ENCODE measurements at places on chromosomes 7 and 10.
A peak's percentile ranks its signal among the peaks of the same experiment; 100 is the strongest.

DNA sequence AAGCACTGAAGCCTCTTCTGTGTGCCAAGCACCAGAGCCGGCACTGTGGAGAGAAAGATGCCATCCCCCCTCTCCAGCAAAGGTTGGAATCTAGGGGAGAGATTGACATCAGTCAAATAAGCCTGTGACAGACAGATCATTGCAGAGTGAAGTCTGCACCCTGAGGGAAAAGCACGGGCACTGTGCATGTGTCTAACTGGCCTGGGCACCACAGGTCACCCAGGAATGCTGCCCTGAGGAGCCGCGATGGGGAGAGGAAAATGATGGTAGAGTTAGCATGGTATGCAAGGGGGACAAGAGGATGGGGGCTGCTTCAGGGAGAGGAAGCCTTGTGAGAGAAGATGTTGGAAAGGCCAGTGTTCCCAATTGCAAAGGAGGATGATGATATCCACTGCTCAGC is 261.0 kb downstream of the GRID1 start:
- no peak for DNase-seq

DNA sequence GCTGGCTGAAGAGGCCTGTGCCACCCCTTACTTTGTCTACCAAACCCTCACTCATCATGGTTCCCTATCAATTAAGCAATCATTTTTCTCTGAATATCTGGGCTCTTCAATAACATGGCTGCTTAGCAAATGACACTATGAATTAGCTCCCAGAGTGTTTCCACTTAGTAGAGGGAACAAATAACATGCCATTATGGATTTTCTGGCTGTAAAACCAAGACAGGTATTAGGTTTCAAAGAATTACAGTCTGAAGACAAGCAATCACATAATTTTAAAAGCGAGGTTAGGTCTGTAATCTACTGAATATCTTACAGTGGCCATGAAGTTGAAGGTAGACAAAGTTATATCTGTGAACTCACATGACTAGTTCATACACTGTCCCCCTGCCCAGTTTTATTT is 220.8 kb upstream of the PHYHIPL start:
- no peak for DNase-seq

GRCh38 chr7:82926477-82926876 is 236.2 kb downstream of the PCLO start:
- no peak for DNase-seq

DNA sequence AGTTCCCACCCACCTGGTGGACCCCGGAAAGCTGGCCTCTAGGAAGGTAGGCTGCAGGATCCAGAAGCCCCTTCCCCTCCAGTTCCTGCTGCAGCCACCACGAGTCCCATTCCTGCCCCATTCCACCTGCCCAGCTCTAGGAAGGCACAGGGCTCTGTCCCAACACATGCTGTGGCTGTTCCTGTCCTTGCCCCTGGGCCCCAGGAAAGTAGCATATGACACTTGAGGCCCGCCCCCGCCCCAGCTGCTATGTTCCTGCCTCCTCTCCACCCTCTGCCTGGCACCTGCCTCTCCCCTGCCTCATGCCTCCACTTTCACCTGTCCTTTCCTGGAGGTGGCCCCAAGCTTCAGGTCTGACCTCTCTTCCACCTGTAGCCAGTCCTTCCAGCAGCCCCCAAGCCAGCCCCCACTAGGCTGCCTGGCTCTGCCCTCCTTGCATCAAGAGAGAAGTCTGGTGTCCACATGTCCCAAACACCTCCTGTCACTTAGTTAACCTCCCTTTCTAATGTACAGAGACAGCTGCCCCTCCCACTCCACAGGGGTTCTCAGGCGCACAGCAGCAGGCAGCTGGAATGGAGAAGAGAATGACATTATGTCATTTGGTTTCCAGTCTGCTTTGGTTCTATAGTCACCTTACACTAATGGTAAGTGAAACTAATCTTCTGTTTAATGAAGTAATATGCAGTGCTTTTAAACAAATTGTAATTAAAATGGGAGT is 22.7 kb downstream of the YKT6 start:
- no peak for DNase-seq

- no peak for DNase-seq
These were observed 113.5 kb upstream of the SDK1 start for GRCh38 chr7:3187444-3188040.

GRCh38 chr7:117759950-117760640 is 113.1 kb downstream of the CTTNBP2 start:
- DNase-seq, result no peak

DNA sequence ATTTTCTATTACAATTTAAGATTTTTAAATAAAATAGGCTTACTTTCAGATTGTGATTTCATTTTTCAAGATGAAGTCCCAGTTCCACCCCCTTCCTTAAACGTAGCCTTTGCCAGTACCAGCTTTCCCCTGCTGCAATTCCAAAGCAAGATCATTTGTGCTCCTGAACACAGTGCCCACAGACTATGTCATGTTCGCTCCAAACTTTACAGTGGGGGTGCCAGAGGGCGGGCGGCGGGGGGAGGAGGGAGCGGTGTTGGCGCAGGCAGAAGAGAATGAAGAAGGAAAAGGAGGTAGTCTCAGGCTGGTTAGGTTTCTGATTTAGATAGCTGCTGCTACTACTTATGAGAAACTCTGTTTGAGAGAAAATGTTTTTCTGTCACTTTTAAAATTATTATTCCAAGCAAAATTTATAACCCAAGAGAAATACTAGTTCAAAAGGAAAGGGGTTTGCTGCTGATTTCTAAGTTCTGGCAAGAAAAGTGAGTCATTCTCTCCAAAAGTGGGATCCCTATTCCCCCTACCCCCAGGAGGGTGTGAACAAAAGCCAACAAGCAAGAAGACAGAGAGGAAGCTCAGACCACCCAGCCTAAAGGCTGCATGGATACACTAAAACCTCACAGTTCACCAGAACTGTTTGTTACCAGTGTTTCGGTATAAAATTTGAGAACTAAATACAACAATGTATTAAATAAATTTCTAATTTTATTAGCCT is 109.6 kb downstream of the SRPK2 start:
- no peak for DNase-seq

GRCh38 chr7:112444505-112444904 is 5.8 kb upstream of the IFRD1 start:
- DNase-seq, result no peak

- no peak for DNase-seq
These were observed 36.9 kb downstream of the ENTPD1 start for GRCh38 chr10:95792874-95793285.

DNA sequence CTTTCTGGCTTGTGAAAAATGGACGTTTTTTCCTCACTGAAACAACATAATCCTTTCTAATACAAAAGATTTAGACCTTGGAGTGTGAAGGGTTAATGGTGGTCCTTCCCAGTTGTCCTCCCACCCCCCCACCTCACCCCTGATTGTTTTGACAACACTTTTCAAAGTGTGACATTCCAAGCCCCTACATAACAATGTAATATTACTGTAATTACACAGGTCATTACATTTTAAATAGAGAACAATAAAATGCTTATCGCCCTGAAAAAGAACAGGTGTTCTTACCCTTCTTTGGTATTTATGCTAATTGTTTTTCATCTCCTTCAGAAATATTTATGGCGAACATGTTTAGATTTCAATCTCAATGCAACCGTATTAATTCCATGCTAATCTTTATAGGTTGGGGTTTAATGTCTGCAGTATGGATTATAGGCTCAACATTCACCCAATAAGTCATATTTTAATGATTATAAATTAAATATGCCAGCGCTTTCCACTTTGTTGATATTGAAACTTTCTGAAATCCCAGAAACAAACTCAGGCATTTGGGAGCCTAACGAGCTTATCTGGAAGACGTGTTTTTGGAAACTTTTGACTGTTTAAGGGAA is 5.0 kb downstream of the TCF7L2 start:
- no peak for DNase-seq

- no peak for DNase-seq
These were observed 4.0 kb upstream of the NKX2-3 start for GRCh38 chr10:99528494-99529441.

DNA sequence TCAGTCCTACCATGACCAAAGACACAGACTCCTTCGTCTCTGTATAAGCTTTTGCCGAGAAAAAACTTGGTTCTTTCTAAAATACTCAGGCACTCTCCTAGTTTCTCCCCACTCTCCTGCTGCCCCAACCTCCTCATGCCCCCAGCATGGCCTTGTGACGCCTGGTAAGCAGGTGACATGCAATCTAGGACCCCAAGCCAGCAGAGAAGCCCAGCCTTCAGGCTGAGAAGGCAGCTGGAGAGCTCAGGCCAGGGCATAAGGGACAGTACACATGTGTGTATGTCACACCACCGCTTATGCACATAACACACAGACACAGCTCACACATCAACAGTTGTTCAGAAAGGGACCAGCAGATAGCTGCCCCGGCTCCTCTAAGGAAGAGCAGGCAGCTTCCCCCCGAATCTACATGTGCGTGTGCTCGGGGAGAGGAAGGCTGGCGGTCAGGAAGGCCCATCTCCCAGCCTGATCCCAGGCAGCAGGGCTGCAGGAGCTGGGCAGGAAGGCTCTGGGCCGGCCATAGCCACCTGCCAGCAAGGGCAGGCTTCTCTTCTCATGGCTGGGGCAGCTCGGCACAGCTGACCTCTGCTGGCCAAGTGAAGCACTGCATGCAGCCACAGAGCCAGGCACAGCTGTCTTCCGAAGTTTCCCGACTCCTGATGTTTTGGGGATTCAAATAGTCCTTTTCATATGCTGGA is 8.5 kb downstream of the DDX56 start:
- DNase-seq, result peak; percentile 3

- DNase-seq, result no peak
These were observed 128.8 kb upstream of the FZD8 start for GRCh38 chr10:35770817-35771355.

DNA sequence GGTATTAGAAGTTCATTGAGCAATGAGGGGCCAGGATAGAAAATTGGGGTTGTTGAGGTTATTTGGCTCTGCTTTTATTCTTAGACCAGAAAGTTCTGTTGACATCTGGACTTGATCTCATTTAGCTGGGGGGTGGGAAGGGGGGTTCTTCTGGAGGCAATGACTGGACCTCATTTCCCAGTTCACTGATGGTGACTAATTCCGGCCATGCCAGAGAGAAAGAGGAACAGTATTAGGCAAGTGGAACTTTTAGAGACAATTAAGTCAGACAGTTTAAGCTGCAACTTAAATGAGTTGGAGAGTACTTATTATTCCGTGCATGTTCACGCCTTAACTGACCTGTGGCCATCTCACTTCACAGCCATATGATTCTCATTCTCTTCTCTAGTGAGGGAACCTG is 512.5 kb downstream of the REEP3 start:
- no peak for DNase-seq

- DNase-seq, result no peak
These were observed 417.1 kb downstream of the GPAM start for GRCh38 chr10:111766464-111766863.

DNA sequence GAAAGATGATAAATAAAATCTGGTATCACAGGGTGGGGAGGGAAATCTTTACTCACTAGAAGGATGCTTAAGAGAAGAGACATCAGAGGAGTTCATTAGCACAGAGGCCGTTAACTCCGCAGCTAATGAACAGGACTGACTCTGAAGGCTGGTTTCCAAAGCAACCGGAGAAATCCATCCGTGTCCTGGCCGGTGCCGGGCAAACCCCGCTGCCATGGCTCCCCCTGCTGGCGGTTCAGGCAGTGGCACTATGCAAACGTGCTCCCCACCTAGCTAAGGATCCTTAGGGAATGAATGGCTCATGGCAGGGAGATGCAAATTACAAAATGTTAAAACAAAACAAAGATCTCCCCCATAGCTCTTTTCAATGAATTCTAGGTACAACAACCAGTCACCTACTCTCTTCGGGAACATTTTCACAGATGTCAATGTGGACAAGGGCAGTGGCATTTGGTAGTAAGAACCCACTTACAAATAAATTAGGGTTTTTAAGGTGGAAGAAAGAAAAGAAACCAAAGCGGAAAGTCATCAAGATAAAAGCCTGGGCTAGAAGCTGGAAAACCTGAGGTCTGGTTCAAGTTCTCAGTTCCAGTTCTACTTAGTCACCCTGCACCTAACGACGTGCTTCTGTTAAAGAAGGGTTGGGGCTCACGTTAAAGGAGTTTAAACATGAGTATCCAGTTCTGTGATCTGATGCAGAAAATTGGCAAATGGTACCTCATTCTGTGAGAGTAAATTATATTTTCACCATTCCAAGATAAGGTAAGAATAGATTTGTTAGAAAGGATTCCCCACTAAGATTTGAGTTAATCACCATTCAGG is 138.2 kb downstream of the SVIL start:
- no peak for DNase-seq

DNA sequence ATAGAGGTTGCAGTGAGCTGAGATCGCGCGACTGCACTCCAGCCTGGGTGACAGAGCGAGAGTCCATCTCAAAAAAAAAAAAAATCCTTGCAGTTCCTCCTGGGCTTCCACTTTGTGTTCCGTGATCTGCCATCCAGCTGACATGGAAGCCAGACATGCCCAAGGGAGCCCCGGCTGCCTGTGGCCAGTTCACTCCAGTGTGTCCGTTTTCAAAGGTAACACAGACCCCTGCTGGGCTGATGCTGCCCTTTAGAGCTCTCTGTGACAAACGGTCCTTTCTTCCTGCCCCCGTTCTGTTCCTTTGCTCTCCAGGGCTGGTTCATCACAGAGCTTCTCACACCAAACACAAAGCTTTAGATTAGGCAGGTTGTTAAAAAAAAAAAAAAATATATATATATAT is 130.8 kb downstream of the CUL2 start:
- no peak for DNase-seq

GRCh38 chr7:24702755-24703154 is 54.5 kb downstream of the GSDME start:
- no peak for DNase-seq

- no peak for DNase-seq
These were observed 20.4 kb downstream of the SH2B2 start for GRCh38 chr7:102306916-102307677.

GRCh38 chr7:92412745-92413144 is 34.5 kb upstream of the GATAD1 start:
- DNase-seq, result no peak

DNA sequence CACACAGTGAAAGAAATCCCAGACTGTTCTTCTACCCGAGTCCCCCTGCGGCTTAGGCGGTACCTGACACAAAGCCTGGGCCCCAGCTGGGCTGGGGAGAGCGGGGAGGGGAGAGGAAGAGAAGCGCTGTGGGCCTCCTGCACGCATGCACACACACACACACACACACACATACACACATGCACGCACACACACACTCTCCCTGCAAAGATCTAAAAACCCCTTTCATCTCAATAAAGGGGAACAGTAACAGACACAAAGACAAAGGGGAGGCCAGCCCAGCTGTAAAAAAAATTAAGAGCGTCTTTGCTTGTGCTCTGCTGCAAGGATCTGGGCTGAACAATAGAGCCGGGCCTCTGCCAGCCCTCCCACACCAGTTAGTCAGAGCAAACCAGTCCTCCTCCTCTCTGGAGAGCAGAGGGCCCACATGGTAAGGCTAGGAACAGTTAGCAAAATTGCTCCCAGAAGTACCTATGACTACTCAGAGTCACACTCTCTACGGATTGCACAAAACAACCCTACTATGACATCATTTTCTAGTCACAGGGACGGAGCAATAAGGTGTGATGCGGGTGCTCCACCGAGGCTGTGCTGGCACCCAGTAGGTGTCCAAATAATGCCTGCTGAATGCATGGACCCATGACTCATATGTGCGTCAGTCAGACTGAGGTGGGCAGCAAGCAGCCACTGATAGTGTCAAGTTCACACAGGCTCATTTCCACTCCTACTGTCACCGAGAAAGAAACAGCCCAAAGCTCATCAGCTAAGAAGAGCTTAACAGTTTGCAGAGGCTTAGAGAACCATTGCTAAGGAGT is 9.2 kb downstream of the ITPRIP start:
- no peak for DNase-seq

Measured in NCI-H187 treated with DMSO at 0.1 percent for 48 hours (cell line).